ENCODE measurements at places on chromosomes 11 and 22.

- no peak for DNase-seq
These were observed 68.7 kb upstream of the FGF3 start for GRCh38 chr11:69887841-69888427.

- DNase-seq, result no peak
These were observed 26.4 kb downstream of the MB start for GRCh38 chr22:35590634-35591295.

- DNase-seq, result no peak
These were observed 760 bp upstream of the MAPK8IP1 start for GRCh38 chr11:45884596-45885185.

- no peak for DNase-seq
These were observed 26.5 kb upstream of the SESN3 start for GRCh38 chr11:95257456-95257971.

DNA sequence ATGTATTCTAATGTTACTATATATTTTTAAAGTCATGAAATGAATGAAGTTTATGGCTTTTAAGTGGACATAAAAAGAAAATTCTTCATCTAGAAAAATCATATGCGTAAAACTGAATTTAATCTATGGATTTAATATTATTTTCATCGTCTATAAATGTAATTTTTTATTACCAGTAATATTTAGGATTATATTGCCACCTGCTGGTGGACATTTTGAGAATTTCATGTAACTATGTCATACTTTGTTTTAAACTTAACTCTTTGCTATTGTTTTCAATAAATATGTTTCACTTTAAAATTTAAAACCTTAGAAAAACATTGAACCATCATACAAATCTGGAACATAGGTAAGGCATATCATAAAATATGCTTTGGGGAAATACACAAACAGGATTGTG lies 66.5 kb upstream of the CEP126 start:
- DNase-seq, result no peak

GRCh38 chr11:113885897-113886296 lies 10.5 kb upstream of the USP28 start:
- peak; percentile 28 for DNase-seq

DNA sequence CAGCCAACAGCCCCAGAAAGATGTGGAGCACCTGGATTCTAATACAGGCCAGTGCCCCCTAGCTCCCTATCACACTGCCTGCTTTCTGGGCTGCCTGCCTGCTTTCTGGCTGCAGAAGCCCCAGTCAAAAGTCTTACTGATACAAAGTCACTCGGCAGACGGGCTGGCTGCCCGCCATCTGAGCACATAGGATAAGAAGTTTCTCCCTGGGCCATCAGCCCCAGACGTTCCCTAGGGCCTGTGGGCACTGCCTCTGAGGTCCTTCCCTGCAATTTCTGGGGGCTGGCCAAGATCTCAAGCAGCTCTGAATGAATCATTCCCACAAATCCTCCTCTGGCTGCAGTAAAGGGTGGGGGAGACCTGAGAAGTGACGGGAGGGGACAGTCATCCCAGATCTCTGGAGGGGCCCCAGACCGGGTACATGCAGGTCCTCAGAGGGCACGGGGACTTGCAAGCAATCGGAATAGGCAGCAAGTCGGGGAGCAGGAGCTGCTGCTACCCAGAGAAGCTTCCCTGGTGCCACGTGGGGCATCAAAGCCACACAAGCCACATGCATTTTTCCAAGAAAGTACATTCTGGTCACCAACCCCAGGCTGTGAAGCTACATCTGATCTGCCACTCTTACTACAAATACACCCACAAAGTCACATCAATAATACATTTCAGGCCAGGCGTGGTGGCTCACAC lies 4.7 kb downstream of the TPST2 start:
- no peak for DNase-seq

DNA sequence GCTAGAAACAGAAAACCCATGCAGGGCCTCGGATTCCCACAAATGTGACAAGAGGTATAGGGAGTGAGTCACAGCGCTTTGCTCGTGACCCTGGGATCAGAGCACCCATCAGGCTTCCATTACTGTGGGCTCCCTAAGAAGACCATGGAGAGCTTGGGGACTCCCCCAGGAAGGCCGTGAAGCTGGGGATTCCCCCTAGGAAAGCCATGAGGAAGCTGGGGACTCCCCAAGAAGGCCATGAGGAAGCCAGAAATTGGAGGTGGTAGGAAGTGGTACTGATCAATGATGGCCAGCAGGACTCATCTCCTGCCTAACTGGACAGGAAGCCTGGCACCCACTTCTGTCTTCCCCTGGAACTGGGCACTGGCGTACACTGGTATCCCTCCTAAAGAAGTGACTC lies 10.1 kb upstream of the DCPS start:
- DNase-seq, result no peak

DNA sequence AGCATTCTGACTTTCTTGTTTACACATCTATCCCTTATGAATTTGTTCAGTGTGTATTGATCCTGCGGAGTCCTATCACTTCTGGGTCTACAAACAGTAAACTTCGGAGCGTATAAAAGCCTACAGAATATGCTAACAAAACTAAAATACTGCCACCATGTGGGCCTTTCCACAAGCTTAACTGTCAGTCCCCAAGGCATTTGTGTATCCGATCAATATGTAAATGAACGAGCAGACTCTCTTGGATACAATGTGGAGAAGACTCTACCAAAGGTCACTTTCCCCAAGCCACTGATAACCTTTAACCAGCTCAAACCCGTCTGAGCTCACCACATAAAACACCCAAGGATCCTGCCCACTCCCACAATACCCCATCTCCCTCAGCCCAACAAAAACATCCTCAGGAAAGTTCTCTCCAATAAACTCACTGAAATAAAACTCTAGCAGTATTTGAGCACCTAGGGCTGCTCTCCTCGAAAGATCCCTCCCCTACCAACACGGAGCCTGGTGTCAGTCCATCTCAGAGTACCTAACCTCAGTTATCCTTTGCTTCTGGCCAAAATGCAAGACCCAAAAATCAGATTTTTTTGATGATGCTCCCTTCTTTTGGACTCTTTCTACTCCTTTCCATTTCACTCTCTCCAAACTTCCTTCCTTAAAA lies 17.8 kb downstream of the ADA2 start:
- DNase-seq, result no peak

GRCh38 chr11:113105592-113105991 lies 144.4 kb downstream of the NCAM1 start:
- no peak for DNase-seq

GRCh38 chr11:70397336-70397982 lies 870 bp upstream of the CTTN start:
- DNase-seq, result no peak

GRCh38 chr11:84261707-84262106 lies 975.5 kb upstream of the CCDC90B start:
- no peak for DNase-seq

DNA sequence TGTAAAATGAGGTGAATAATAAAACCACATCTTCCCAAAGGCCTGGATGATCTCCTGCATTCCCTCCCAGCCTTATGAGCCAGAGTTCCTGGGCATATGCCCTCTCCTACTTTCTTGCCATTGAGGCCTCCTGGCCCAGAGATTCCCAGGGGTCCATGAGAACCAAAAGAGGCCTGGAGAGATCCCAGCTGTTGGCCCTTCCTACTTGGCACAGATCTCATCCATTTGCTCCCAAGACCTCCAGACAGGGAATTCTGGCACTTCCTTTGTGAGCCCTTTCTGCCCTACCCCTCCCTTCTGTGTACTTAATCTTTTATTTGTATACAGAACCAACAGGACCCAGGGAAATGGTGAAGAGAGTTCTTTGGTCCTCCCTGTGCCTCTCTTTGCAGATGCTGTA lies 21.4 kb downstream of the POU2F3 start:
- DNase-seq, result no peak

DNA sequence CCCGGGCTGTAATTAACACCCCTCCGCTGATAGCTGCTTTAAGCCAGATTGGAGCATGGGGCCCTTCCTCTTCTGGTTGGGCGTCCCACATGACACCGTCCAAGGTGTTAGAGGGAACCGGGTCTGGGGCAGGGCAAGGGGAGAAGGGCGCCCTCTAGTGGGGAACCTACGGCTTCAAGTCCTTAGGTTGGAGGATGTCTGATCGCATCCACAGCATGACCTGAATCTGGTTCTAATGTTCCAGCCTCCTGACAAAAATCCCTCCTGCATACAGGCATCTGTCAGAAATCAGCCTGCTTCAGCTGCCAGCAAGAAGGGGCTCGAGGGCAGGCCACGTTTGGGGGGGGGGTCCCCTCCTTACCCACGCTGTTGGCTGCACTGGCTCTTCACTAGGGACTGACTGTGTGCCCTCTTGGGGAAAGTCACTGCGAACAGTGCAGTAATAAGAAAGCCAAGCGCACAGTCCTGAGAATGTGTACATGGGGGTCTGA lies 94.2 kb upstream of the TBCEL start:
- no peak for DNase-seq

DNA sequence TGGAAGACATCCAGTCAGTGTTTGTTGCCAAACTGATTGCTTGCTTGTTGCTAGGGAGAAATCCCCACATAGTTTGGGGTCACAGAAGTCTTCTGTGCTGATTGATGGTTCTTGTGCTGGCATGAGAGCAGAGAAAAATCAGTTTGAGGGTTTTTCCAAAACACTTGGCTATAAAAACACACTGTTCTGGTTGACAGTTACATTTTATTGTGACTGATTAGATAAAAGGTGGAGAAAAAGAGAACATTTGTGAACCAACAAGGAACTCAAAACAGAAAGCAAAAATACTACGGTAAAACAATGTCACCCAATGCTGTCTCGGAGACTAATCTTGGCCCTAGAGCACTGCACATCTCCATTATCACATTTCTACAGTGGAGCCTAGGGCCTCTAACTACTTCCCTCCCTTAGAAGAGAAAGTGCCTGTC lies 14.4 kb upstream of the EIF4G2 start:
- no peak for DNase-seq

DNA sequence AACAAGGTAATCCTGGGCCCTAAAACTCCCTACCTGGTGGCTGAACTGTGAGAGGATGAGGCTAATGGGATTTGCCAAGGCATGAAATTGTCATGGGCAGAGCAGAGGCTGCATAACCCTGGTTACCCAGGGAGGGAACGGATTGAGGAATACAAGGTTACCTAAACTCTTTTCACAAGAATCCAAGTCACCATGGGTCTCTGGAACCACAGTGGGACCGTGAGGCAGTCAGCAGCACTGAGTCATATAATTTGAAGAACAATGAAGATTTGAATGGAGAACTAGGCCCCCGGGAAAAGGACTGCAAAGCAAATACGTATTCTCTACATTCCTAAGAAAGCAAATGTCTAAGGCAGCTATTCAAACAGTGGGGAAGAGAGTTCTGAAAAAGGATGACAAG lies 19.8 kb downstream of the CAT start:
- DNase-seq, result no peak
